SHP77 treated with DMSO at 0.1 percent for 48 hours (cell line): ENCODE measurements at places on chromosomes 1 and 21.
A peak's percentile ranks its signal among the peaks of the same experiment; 100 is the strongest.

- no peak for DNase-seq
These were observed 188.3 kb downstream of the CLEC20A start for GRCh38 chr1:178308438-178308837.

DNA sequence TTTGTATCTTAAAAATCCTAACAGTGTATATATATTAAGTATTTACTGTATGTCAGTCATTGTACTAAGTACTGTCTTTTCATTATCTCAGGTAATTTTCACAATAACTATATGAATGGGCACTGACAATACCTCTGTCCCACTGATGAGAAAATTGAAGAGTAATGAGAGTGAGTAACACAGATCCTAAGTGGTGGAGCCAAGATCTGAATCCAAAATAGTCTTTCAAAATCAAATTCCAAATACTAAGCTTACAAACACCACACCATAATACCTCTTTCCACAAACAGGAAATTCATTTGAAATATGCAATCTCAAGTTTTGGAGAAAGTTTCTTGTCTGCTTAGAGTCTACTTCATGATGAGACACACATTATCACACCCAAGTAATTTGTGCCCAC, 105.9 kb upstream of the EDEM3 start:
- no peak for DNase-seq

- DNase-seq: no peak
These were observed 87.5 kb upstream of the RGS1 start for GRCh38 chr1:192488058-192488457.

- DNase-seq: no peak
These were observed 26.9 kb downstream of the TOMM20 start for GRCh38 chr1:235101558-235102258.

DNA sequence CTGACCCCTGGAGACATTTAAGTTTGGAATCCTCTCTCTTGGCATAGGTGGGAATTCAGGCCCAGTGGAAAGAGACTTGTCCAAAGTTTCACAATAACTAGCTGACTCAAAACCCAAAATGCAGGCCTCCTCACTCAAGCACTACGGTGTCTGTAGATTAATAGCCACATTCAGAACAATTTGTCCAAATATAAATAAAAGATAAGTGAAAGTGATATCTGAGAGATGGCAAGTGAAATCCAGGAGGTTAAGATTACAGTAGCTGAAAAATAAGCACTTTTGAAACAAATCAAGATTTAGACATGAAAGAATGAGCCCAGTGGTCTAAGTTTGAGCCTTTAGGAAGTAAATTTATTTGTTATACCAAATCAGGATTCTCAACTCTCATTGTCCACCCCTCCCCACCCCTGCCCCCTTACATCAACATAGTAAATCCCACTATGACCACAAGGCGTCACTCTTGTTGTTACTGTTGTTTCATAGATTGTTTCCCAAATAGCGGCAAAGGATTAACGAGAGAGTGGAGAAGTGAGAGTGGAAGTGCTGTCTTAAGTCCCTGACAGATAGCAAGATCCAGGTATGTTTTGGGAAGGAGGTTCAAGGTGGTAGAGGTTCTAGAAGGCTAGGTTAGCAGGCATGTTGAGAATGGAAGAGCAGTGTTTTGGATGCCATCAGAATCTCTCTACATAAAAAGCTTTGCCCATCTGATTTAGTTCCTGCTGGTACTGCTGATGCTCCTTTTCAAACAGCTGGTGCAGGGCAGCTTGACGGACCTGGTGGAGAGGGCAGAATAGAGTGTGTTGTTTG, 7.1 kb upstream of the TPM3 start:
- peak; percentile 66 for DNase-seq

GRCh38 chr1:207824691-207825408, 73.0 kb downstream of the CD46 start:
- no peak for DNase-seq

DNA sequence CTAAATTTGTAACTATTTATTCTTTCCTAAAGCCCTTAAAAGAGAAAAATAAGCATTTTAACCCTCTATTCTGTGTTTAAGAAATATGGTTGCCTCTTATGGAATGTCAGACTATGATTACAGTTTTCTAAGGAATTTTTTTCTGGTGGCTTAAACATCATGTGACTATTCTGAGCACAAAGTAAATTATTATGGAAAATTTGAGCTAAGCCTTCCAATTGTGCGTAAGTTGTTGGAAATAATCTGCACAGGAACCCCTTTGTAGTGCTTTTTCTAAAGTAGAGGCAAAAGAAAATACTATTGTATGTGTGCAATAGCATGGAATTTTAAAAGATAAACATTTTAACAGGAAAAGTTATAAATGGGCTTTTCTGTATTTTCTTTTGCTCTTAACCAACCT, 254.8 kb downstream of the PBX1 start:
- DNase-seq: no peak

- DNase-seq: no peak
These were observed 263.8 kb downstream of the NCAM2 start for GRCh38 chr21:21262048-21262447.

GRCh38 chr1:237562242-237562823, 328.4 kb downstream of the ZP4 start:
- DNase-seq: peak; percentile 40

- no peak for DNase-seq
These were observed 275.5 kb upstream of the FMN2 start for GRCh38 chr1:239816081-239816782.

DNA sequence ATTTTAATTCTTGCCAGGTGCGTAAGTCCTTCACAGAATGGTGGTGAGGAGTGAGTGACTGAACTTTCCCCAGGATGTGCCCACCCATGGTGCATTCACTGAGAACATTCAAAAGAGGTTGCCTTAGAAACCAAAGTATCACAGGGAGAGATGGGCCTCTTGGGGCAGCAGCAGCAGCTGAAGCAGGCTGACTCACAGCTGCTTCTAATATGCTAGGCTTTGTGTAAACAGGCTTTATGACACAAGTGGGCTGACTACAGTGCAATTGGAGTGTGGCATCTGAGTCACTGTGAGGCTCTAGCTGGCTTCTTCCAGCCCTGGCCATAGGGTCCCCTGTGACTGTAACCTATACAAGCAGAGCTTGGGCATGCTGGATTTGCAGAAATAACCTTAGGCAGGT, 12.6 kb downstream of the PIGP start:
- peak; percentile 95 for DNase-seq

DNA sequence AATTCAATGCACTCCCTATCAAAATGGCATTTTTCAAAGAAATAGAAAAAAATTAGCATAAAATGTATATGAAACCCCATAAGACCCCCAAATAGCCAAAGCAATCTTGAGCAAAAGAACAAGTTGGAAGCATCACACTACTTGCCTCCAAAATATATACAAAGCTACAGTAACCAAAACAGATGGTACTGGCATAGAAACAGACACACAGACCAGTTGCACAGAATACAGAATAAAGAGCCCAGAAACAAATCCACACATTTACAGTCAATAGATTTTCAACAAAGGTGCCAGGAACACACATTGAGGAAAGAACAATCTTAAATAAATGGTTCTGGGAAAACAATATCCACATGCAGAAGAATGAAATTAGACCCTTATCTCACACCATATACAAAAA, 350.8 kb downstream of the DSCAM start:
- DNase-seq: no peak

GRCh38 chr1:161106431-161106830, 8.3 kb downstream of the KLHDC9 start:
- no peak for DNase-seq
